ENCODE measurements at places on chromosomes 5 and 9.
A peak's percentile ranks its signal among the peaks of the same experiment; 100 is the strongest.

DNA sequence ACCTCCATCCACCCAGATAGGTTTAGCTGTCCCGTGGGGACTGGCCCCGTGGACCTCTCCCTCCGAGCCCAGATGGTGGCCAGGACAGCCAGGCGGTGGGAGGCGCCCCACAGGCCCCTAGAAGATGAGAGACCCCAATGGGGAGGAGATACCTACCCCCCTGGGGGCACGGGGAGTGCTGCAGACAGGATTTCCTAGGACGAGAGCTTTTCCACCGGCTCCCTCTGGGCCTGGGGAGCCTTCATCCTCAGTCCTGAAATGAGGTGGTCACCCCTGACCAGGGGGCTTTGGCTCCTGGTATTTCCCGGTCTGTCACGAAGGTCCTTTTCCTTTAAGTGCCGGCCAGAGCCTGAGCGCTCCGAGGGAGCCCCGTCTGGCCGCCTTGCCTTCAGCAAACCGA lies 46.8 kb downstream of the MRPL36 start:
- DNase-seq, result no peak

- no peak for DNase-seq
These were observed 20.9 kb downstream of the DUSP1 start for GRCh38 chr5:172749881-172750633.

DNA sequence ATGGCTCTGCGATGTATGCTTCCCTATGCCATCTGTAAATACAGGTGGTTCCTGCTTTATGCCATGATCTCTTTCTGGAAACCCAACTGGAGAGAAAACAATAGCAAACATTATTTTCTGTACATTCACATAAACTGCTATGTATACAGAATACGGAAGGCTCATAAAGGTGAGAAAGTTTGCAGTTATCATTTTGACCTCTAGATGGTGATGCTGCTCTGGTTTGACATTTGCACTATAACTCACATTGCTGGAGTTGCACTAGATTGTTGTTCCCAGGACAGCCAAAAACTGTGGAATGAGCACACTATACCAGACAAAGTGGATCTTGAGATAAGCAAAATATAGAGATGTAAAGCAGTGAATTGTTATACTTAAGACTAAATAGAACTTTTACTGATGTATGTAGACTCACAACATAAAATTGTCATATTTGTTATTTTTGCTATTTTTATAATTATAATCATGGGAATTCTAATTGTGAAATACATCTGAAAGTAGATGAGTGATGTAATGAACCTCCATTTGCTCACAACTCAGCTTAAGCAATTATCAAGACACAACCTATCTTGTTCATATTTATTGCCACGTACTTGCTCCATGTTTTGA lies 246.5 kb downstream of the PTPRD start:
- DNase-seq, result peak; percentile 43

DNA sequence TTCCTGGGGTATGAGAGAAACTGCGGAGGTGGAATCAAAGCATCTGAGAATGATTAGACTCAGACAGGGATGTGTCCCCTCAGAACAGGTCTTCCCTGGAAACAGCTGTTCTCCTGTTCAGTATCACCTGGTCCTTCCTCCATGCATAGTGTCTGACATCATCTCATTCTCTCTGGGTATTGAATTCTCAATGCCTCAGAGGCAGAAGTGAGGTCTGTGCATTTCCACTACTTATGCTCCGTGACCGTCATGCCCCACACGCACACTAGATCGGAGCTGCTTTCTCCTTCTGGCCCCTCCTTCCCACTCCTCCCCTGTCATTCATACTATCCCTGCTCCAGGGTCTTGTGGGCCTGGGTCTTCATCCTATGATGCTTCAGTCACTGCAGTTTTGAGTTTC lies 61.4 kb upstream of the DAB2IP start:
- no peak for DNase-seq

GRCh38 chr5:174235221-174236011 lies 189.9 kb downstream of the NSG2 start:
- no peak for DNase-seq

GRCh38 chr5:175621971-175622370 lies 35.9 kb upstream of the HRH2 start:
- DNase-seq, result no peak

- no peak for DNase-seq
These were observed 6.6 kb downstream of the PCDH12 start for GRCh38 chr5:141951332-141951781.

DNA sequence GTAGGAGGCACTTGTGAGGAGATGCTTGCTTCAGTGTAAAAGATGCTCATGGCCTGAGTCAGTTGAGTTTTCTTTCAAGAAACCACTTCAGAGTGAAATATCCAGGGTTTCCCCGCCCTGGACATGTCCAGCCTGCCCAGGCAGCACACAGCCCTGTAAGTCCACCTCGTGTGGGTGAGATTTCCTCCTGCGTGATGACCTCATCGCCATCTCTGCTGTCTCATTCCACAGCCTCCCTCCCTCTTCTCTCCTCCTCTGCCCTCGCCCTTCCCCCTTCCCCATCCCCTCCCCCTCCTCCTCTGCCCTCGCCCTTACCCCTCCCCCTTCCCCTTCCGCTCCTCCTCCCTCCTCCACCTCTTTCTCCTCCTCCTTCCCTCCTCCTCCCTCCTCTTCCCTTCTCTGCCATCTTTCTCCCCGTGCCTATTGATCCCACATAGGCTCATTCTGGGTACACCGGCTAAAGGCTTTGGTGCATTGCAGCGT lies 34.0 kb upstream of the NCS1 start:
- DNase-seq, result no peak

DNA sequence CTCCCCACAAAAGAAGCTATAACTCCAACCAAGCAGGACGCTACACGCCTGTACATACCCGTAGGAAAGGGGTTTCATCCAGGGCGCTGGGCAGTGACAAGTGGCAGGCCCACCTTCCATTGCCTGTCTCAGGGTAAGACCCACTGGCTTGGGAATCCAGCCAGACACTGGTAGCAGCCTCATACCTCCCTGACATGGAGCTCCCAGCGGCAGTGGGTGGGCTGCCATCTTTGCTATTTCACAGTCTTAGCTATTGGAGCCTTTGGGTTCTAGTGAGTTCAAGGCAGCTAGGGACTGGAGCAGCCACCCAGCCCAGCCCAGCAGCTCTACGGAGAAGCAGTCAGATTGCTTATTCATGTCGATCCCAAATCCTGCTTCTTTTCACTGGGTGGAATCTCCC lies 3.4 kb upstream of the IFNA10 start:
- DNase-seq, result no peak

GRCh38 chr9:135858491-135859185 lies 48.7 kb downstream of the CAMSAP1 start:
- no peak for DNase-seq

All from Kasumi-1 (cell line).